GM12892 (cell line): ENCODE measurements at places on chromosomes 13 and 19.

GRCh38 chr19:42697884-42698283 lies 42.4 kb downstream of the PSG3 start:
- DNase-seq = no peak

- DNase-seq = no peak
Observed at GRCh38 chr13:60454425-60454824, 57.4 kb downstream of the TDRD3 start.

DNA sequence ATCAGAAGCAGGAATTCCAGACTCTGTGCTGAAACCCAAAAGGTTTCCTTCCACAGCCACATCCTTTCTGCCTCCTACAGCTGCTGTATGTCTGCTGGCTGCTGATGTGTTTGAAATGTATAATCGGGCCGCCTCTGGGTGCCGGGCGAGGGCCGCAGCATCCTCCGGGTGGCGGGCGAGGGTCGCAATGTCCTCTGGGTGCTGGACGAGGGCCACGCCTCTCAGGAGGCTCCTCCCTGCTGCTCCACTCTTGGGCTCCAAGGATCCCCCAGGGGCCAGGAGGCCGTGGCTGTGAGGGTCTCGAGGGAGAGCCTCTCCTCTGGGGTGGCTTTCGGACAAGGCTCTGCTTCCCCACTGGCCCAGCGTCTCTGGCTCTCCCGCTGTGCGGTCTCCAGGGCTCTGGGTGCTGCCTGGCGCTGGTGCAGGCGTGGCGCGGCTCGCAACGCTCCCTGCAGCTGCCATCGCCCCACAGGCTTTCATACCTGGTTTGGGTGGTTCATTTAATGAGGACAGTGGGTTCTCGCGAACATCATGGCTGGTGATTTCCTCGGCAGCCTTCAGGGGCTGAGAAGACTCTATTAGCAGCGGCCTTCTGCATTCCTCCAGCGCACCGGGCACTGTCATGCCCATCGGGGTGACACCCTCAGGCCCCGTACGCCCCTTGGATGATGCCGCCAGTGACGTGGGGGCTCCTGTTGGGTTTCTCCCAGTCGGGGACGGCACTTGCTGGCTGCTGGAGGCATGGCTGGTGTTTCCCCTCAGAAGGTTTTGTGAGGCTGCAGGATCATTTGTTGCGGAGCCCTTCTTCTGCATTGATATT lies 41.8 kb upstream of the GRTP1 start:
- no peak for DNase-seq

DNA sequence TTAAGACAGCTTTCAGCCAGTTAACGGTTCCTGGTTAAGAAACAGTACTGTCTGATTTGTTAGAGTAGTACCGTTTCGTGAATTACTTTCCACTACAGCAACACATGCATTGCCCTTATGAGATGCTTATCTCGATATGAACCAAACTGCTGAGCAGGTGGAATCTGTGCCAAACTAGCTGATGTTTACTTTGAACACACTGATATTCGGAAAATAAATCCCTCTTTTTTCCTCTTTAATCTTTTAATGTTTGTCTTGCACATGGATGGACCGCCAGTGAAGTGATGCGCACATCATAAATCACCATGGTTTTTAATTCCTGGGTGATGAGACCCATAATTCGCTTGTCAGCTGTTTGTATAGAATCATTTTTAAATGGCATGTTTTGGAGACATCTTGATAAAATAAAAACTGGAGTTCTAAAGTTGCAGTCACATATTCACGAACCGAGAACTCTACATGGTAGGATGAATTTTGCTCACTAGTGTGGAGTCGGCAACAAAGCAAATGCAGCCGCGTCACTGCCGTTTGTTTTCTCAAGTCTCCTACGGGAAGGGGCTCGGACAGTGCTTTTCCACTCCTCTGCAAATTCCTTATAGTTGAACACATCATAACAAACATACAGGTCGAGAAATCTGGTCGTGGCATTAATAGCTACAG lies 1.1 kb downstream of the GJA3 start:
- DNase-seq = no peak

- DNase-seq = no peak
Observed at GRCh38 chr13:20997301-20998161, 63.9 kb downstream of the LATS2 start.

DNA sequence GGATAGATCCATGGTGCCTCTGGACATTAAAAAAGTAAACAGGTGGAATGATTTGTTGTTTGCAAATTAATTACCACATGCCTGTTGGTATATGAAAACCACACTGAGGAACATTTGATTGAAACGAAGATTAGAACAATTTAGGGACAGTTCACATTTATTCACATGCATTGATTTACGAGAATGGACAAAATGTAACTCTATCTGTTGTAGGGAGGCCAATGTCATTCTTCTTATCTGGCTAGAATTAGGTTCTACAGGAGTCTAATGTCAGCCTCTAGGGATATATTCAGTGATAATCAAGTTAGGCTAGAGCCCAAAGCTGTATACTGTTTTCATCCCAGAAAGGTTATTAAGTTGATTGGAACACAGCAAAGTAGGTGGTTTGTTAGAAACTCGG lies 125.4 kb downstream of the COL4A2 start:
- DNase-seq = no peak

- no peak for DNase-seq
Observed at GRCh38 chr19:45595814-45596213, 6.2 kb downstream of the GPR4 start.

DNA sequence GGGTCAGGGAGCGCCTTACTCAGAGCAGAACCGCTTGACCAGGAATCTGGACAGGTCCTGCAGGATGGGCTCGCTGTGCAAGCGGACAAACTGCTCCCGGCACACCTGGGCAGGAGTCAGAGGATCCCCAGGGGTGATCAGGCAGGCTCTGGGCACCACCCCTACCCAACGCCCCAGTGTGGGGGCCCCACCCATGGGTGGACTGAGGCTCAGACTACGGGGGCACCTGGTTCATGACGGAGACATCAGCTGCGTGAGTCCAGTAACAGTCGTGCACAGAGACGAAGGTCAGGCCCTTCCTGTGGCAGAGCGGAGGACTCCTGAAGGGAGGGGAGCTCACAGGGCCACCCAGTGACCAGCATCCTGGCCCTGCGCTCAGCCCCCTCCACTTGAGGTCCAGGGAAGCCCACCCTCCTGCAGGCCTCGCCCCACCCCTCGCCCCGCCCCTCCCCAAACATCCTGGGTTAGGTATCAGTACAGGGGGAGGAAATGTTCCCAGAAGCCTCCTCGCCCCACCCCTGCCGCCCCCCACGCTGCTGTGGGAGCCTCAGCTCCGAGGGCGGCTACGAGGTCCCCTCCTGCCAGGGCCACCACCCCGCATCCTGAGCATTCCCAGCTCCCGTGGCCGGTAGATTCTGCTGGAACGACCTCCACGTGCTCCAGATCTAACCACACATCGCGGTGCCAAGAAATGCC lies 15.6 kb downstream of the POLRMT start:
- DNase-seq = no peak

- no peak for DNase-seq
Observed at GRCh38 chr13:27797228-27797624, 4.9 kb downstream of the GSX1 start.

- DNase-seq = no peak
Observed at GRCh38 chr13:44312131-44312530, 61.5 kb upstream of the SERP2 start.

DNA sequence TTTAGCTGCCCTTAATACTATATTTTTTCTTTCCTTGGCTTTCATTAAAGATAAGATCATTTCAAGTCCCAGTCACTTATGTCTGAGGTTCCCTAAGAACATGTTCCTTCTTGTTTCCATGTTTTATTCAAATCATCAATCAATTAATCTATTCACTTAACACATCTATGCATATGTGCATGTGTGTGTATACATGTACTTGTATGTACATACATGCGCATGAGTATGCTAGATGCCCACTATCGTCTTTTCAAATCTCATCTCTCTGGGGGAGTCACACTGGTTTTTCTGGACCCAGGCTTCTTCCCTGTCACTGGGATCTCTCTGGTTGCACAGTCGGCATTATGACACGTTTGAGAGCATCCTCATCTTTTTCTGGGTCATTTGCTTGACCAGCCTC lies 108.9 kb downstream of the ZNF536 start:
- DNase-seq = no peak

- DNase-seq = no peak
Observed at GRCh38 chr13:103056008-103056407, 10.2 kb downstream of the SLC10A2 start.

GRCh38 chr13:26979334-26979733 lies 192.3 kb downstream of the USP12 start:
- DNase-seq = no peak

GRCh38 chr13:103224804-103225203 lies 158.6 kb upstream of the SLC10A2 start:
- DNase-seq = no peak

DNA sequence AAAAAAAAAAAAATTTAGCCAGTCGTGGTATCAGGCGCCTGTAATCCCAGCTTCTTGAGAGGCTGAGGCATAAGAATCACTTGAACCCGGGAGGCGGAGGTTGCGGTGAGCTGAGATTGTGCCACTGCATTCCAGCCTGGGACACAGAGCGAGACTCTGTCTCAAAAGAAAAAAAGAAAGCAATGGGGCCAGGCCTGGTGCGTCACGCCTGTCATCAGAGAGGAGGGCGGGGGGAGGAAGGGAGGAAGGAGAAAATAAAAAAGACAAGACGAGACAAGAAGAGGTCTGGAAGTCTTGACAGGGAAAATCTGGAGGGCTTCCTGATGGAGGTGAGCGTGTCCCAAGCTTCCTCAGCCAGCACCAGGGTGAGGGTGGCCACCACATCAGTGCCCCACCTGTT lies 54.9 kb upstream of the PTPRS start:
- DNase-seq = no peak

GRCh38 chr19:29525901-29526729 lies at the start of gene VSTM2B:
Gene VSTM2B, plus strand, starts transcription at chr19:29525994. Its CDS starts 590 bp downstream, at chr19:29526584.
- DNase-seq = no peak

GRCh38 chr13:32811297-32811800 lies 204.9 kb upstream of the KL start:
- DNase-seq = peak; percentile 32

DNA sequence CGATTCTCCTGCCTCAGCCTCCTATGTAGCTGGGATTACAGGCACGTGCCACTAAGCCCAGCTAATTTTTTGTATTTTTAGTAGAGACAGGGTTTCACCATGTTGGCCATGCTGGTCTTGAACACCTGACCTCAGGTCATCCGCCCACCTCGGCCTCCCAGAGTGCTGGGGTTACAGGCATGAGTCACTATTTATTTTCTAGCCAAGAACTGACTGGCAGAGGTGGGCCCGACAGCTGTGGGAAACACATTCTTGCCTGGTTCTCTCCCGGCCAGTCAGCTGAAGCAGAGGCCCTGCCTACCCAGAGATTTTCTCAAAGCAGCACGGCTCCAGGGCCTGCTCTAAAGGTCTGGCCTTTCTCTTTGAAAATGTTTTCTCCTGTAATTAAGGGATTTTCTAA lies 108.0 kb downstream of the KCTD15 start:
- no peak for DNase-seq

- DNase-seq = no peak
Observed at GRCh38 chr13:24623149-24623665, 57.0 kb upstream of the ATP12A start.

GRCh38 chr19:9644472-9644871 lies 23.4 kb upstream of the ZNF561 start:
- DNase-seq = no peak

DNA sequence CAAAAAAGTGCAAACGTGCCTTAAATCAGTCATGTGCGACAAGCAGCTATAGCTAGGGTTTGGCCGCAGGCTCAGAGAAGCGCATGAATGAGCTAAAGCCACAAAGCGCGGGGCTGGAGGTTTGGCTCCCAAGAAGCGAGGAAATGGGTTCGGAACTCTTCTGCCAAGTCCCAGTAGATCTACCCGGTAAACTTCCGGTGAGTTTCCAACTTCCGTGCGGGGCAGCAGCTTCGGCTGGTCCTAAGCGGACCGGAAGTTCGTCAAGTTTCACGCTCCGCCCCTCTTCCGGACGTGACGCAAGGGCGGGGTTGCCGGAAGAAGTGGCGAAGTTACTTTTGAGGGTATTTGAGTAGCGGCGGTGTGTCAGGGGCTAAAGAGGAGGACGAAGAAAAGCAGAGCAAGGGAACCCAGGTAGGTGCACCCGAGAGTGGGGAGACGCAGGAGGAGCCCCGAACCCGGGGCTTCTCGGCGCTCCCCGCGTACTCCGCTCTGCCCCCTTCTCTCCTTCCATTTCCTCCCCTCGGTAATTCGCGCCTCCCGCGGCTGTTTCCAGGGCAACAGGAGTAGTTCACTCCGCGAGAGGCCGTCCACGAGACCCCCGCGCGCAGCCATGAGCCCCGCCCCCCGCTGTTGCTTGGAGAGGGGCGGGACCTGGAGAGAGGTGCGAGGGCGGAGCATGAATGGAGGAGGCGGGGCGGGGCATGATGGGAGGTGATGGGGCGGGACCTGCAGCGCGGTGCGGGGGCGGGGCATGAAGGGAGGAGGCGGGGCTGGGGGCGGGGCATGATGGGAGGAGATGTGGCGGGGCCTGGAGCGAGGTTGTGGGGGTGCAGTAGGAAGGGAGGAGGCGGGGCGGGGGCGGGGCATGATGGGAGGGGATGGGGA lies at the start of gene NR1H2:
TSS of gene NR1H2 (plus strand) at position 292 of the 885 bp plus-strand sequence. CDS start 1,149 bp downstream, outside the sequence.
- peak; percentile 86 for DNase-seq

- no peak for DNase-seq
Observed at GRCh38 chr19:17027535-17027975, 945 bp upstream of the CPAMD8 start.

DNA sequence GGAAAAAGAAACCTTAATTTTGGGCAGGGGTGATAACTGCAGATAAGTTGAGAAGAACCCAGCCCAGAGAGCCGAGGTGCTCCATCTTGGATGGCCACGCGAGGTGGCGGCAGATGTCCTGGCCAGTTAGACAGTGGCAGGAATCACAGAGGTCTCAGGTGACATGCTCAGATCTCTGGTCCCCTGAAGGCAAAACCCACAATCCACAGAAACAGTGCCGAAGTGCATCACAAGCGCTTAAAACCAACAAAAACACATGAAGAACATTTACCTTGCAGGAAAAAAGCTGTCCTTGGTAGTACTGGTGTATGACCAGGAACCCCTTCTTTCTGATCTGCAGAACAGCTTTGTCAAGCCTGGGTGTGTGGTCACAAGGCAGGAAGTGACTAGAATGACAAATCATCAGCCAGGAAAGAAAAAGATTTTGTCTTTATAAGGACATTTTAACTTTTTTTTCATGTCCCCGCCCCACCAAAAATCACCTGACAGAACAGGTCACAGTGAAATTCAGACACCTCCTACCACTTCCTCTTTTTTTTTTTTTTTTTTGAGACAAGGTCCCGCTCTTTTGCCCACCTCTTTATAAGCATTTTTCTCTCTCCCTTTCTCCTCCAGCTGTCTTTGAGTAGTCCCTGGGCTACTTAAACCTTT lies at the start of gene LCP1:
TSS of gene LCP1 (minus strand) at position 338 of the 651 bp plus-strand sequence. CDS start 22,515 bp downstream, outside the sequence.
- no peak for DNase-seq

GRCh38 chr19:50329146-50329925 lies at the start of gene KCNC3:
Gene KCNC3, minus strand, starts transcription at chr19:50329377. Its CDS starts 295 bp downstream, at chr19:50329082.
- DNase-seq = peak; percentile 94

GRCh38 chr19:28619816-28620429 lies 593.0 kb downstream of the UQCRFS1 start:
- no peak for DNase-seq

DNA sequence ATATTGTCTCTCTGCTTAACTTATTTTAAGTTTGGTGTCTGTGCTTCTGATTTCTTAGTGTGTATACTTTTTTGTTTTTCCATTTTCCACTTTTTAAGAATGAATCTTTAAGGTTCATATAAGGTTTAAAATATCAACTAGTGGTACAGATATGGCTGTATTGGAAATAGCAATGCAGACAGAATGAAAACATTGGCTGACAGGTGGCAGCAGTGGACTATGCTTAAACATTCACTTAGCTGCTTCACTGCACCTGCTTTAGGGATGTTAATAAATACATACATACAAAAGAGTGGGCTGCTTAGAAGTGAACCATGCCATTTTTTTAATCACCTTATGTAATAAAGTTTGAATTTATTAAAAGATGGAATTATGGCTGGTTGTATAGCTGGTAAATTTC lies 27.3 kb downstream of the TM9SF2 start:
- no peak for DNase-seq
